ENCODE measurements at places on chromosomes 7 and 10. TPM values are rescaled to one million over a fixed set of nuclear protein-coding genes. Genes with fewer than 3 reads are reported as not detected.
A peak's percentile ranks its signal among the peaks of the same experiment; 100 is the strongest.

DNA sequence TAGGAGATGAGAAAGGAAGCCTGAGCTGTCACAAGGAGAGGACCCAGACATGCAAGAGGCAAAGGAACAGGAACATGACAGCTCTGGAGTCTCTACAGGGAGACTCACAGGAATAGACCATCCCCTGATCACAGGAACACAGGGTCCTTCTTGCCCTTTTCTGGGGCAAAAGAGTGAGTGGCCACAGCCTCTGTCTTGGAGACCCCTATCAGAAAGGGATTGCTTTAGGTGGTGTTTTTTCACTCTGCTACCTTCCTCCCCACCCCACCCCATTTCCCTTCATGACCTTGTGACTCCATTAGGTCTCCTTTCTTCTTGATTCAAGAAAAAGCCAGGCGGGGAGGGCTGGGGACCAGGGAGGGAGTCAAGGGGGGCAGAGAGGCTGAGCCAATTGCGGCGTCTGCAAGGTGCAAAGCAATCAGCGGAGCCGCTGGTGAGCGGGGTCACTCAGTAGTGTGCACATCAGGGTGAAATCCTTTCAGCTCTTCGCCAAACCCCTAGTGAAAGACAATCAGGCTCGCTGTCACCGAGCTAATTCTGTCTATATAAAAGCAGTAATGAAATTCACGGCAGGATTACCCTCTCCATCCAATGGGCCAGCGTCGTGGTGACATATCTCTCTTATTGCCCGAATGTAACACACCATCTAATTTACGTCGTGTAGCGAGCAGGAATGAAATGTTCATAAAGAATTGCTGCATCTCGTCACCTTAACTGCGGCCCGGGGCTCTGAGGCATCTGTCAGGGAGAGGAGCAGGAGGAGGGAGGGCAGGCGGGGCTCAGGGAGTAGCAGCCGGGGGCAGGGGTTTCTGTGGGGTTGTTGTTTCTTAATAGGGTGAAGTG is 31.5 kb upstream of the BTRC start:
- no peak for DNase-seq

SEMA3A gene
- 10.2 TPM for total RNA-seq

EGR2 gene
- total RNA-seq: 21.1 TPM

GRCh38 chr7:67462781-67463191 is 466.2 kb downstream of the TYW1 start:
- no peak for DNase-seq

GRCh38 chr7:100486753-100487446 is 3.2 kb downstream of the NYAP1 start:
- no peak for DNase-seq

- DNase-seq: no peak
Measured at GRCh38 chr7:110688908-110689307, 402.0 kb upstream of the LRRN3 start.

DNA sequence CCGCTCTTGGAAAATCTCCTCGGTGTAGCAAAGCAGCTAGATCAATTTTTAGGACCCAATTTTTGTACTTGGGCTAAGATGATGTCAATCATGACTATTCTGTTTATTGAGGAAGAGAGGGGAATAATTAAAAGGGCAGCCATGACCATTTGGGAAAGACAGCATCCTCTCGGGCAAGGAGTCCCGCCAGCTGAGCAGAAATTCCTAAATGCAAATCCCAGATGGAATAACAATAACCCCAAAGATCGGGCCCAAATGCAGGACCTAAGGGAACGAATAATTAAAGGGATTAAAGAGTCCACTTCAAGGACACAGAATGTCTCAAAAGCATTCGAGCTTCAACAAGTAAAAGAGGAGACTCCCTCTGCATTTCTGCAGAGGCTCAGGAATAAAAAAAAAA is 18.7 kb downstream of the COL17A1 start:
- no peak for DNase-seq

- DNase-seq: no peak
Measured at GRCh38 chr10:58956926-58957325, 219.5 kb upstream of the PHYHIPL start.

HMX3 gene
- total RNA-seq: not detected

DNA sequence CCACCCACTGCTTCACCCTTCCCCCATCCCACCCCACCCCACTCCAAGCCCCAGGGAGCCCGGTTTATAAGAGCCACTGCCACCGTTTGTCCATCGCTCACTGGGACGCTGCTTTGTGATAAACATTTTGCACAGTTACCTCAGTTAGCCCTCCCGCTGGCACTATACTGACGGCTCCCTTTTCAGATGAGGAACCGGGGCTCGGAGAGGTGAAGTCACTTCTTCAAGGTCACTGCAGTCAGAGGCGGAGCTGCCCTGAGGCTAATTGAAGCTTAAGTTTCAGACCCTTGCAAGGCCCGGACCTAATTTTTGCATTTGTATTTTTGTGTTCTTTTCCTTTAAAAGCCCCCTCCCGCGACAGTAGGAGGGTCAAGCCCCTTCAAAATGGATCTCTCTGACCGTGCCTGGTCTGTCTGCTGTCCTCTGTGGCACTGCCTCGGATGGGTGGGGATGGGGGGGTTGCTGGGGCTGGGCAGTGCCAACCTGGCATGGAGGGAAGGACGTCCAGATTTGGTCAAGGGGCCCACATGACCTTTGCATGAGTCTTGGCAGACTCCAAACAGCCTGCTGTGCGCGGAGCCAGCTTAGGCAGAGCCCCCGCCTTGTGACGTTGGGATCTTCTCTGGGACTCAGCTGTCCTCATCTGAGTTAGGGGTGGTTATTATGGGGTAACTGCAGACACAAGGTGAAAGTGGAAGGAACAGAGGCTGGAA is 17.7 kb upstream of the NODAL start:
- no peak for DNase-seq

POLR3A gene
- total RNA-seq: 12.0 TPM

DNA sequence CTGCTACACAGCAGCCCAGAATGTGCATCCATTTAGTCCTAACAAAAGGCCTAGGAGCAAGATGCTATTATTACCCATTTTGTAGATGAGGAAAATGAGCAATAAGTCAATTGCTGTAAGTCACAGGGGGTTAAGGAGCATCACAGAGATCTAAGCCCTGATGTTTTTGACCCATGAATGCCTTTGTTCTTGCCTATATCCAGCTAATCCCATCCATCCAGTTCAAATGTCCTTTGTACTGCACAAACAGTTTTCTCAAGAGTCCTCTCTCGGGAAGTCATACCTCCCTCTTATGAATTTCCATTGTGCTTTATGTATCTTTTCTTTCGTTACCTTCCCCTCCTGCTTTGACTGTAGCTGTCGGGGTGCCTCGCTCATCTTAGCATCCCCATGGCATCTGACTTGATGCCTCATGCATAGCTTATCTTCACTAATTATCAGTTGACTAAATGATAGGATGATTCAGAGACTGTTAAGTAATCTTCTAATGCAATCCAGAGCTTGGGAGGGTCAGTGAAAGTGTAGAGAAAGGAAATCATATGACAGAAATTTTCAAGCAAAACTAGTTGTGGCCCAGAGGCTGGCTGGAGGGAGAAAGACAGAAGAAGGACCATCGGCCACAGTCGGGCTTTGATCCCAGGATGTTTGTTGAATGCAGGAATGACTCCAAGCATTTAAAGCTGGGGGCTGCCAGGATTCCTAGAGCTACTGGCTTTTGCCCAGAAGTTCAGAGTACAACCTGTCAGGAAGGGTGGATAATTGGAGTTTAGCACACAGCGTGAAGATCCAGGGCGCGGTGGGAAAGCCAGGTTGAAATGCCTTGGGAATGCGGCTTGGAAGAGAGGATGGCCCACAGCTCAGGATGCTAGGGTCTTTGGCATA is 23.5 kb downstream of the BLVRA start:
- peak; percentile 22 for DNase-seq

Measured in mesenteric fat pad (tissue), 1 donor.